ENCODE measurements at places on chromosomes 16 and 17.

GRCh38 chr16:57617604-57618111 lies 10.8 kb upstream of the ADGRG1 start:
- no peak for DNase-seq

DNA sequence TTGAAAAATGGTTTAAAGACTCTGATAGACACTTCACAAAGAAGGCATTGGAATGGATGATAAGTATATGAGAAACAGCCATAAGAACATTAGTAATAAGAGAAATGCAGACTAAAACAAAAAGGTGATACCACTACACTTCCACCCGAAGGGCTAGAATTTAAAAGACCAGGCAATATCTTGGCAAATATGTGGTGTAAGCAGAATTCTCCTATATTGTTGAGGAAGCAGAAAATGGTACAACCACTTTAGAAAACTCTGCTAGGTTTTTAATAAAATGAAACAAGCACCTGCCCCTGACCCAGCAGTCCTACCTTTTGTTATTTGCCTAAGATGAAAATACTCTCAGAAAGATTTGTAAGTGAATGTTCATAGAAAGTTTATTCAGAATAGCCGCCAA lies 43.7 kb downstream of the MAP2K4 start:
- DNase-seq = no peak

DNA sequence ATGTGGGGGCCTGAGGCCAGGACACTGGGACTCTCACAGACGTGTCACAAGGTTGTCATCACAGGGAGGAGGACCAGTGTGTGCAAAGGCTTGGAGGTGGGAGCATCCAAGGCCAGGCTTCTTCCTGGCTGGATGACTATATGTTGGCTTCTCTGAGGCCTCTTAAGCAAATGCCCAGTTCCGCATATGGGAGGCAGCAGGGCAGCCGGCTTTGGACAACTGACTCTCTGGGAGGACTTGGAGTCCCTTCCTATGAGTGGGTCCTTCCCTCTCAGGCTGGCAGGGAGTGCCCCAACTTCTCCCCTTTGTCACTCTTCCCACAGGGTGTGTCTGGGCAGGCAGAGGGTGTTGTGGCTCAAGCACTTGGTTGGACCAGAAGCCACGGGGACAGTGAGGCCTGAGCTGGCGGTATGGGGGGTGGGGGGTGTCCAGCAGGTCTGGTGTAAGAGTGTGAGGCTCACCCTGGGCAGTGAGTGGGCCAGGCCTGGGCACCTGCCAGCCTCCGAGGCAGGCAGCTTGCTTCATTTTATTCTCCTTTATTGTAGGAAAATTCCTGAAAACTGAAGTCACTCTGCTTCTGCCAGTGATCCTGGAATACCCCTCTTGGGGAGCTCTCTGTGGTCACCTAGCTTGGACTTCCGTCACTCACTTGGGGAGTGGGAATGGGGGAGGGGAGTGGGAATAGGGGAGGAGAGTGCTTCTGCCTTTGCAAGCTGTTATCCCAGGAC lies 14.9 kb downstream of the ADGRG1 start:
- peak; percentile 59 for DNase-seq

DNA sequence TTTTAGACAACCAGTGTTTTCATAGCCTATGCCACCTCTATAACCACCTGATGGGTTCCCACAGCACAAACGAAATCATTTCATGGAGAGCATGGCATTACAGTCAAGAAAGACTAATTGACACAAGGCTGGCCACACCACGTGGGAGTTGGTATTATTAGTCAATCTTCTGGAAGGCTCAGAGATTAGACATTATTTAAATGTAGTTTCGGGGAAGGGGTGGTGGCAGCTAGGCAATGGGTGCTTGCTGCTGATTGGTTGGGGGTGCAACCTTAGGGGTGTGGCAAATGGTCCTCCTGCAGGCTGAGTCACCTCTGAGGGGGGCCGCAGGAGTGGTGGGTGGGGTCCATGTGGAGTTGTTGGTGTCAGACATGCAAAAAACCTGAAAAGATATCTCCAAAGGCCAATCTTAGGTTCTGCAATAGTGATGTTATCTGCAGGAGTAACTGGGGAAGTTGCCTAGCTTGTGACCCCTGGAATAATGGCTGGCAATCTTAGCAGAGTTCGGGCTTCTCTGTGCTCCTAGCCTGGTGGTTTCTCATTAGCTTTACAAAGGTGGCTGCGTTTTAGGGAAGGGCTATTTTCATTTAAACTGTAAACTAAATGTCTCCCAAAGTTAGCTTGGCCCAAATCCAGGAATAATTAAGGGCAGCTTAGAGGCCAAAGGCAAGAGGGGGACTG lies 4.6 kb downstream of the TEN1 start:
- DNase-seq = no peak

- no peak for DNase-seq
Measured at GRCh38 chr17:80919331-80920311, 72.0 kb upstream of the CHMP6 start.

- DNase-seq = no peak
Measured at GRCh38 chr17:57379237-57379894, 123.0 kb downstream of the MSI2 start.

DNA sequence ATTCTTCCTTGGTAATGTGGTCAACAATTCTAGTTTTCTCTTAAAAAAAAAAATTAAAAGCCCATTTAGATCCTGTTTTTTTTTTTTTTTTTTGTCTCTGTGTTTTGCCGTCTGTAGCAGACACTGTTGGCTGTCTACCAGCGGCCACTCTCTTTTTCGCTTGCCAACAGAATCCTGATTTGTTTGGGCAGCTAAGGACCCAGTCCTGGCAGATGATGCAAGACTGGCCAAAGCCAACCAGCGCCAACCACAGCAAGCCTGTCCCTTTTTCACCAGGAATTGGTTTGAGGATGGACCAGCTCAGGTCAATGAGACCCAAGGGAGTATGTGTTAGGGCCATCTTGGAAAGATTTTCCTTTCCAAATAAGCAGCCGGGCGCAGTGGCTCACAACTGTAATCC lies 28.2 kb downstream of the ST3GAL2 start:
- no peak for DNase-seq
